Large intestine (tissue), 12 donors: ENCODE measurements at places on chromosomes 11 and 22. TPM values are rescaled to one million over a fixed set of nuclear protein-coding genes. Genes with fewer than 3 reads are reported as not detected.

DNA sequence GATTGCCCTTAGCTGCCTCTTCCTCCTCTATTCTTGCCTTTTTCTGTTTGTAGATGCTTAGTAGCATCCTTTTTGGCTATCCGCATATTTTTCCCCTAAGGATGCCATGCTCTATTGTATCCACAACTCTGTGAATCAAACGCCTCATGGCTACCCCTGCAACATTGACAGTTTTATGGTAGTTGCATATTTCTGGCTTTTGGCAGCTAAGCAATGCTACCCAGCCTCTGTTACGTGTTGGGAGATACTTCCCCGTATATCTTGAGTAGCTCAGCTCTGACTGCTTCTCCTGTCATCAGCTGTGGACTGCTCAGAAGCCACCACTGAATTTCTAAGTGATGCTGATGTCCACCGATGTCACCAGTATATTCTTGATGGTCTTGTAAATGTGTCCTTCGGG lies 15.1 kb upstream of the SLC3A2 start:
- no peak for DNase-seq

DNA sequence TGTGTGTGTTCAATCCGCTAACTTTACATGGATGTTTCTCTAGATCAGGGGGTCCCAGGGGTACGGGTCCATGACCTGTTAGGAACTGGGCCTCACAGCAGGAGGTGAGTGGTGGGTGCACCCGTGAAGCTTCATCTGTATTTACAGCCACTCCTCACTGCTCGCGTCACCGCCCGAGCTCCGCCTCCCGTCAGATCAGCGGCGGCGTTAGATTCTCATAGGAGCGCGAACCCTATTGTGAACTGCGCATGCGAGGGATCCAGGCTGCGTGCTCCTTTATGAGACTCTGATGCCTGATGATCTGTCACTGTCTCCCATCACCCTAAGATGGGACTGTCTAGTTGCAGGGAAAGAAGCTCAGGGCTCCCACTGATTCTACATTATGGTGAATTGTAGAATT lies 31.9 kb downstream of the MRGPRD start:
- DNase-seq: no peak

- DNase-seq: no peak
These were observed 390.3 kb downstream of the SHANK2 start for GRCh38 chr11:70862093-70862492.

DNA sequence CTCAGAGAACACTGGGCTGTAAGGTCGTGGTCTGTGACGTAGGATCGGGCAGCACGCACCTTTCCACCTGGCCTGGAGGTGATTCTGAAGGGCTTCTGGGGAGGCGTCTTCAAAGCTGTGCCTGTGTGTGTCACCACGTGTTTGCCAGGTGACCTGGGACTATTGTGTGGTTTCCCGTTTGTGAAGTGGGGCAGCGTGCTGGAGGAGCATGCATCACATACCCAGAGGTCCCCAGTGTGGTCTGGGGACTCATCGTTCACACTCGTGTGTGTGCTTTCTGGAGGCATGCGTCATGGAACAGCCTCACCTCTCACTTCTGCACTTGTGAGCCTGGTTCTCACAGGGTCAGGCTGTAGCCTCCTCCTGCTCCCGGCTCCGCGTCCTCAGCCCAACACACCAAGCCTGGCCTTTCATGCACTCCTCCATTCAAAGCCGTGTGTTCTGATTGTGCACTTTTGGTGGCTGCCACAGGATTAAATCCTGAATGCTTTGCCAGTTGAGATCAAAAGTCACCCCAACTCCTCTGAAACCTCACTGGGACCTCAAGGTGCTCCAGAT lies 106.3 kb downstream of the KCNQ1OT1 start:
- DNase-seq: no peak

DNA sequence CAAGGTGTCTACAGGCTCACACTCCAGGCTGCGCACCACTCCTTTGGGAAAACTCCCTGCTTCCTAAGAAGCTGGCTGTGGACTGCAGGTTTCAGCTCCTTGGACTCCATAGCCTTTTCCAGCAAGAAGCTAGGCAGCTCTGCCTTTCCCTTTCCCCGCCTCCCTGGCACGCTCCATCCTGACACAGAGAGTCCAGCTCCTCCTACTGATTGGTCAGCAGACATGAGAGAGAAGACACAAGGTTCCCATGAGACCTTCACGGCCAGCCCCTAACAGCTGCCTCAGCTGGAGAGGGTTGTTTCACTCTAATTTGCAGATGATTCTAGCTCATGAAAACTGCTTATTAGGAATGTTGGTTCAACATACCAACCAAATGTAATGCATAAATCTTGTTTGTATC lies 27.6 kb downstream of the TENM4 start:
- peak; percentile 54 for DNase-seq

- DNase-seq: no peak
These were observed 5.3 kb downstream of the RELA start for GRCh38 chr11:65657426-65657825.

MPZL2 gene
- 32.8 TPM for polyA plus RNA-seq

CSRP3 gene
- polyA plus RNA-seq: 0.67 TPM

FAM89B gene
- 25.9 TPM for polyA plus RNA-seq

CASP4 gene
- polyA plus RNA-seq: 89.7 TPM
